ENCODE measurements at places on chromosomes 2 and 18.

- DNase-seq: no peak
Measured at GRCh38 chr18:36377626-36378025, 80.1 kb downstream of the FHOD3 start.

DNA sequence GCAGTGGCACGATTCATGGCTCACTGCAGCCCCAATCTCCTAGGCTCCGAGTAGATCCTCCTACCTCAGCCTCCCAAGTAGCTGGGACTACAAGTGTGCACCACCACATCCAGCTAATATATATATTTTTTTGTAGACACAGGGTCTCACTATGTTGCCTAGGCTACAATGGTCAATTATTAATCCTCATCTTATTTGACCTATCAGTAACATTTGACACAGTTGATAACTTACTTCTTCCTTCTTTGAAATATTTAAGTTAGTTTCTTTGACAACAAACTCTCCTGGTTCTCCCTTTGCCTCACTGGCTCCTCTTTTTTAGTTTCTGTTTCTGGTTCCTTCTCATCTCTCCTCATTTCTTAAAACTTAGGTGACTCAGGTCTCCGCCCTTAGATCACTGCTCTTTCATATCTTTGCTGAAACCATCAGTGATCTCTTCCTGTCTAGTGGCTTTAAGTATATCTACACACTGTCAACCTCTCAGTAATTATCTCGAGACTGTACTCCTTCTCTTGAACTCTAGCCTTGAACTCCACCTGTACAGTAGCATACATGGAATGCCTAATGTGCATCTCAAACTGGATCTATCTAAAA, 11.5 kb downstream of the PGAP1 start:
- DNase-seq: no peak

DNA sequence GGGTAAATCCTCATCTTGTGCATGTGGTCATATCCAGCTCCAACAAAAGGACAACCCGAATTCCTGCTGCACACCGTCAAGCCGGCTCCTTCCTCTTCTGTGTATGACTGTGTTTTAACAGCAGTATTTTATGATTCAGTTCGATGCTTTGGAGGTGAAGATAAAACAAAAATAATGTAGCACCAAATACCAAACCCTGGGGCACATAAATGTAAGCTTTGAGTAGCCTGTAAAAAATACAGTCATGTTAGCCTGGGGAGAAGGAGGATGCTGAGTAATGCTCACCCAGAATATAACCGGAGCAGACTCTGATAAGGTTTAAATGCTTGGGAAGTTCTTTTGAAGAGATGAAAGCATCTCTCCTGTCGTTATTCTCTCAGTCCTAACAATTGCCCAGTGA, 225.0 kb downstream of the SUCLG1 start:
- DNase-seq: no peak

GRCh38 chr2:223976635-223977226, 19.5 kb downstream of the MRPL44 start:
- no peak for DNase-seq

GRCh38 chr2:26644188-26644835, 3.1 kb upstream of the CIB4 start:
- no peak for DNase-seq

- no peak for DNase-seq
Measured at GRCh38 chr2:38875227-38875575, 533 bp downstream of the DHX57 start.

DNA sequence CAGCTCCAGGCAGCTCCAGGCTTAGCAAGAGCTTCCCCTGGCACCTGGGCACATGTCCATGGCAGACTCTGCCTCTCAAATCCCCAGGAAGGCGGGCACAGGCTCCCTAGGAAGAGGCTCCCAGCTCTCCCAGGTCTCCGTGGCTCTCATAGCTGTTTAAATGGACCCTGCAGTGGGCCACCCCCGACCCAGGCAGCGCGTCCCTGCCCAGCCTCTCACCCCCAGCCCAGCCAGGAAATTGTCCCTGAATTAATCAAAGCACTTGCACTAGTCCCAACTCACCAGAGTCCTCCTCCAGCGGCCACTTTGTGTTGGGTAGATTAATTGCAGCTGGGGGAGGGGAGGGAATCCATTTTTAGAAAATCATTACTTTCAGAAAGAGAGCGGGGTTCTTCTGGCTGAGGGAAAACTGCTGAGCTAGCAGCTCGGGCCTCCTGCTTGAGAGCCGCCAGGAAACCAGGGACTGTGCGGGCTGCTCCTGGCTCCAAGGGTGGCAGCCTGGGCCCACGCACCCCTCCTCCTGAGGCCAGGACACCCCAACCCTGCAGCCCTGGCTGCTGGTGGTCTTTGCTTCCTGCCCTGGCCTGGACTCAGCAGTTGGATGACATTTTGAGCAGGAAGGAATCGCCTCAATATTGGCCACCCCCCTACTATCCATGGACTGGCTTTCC, 36.0 kb downstream of the SMAD7 start:
- no peak for DNase-seq

GRCh38 chr2:153606623-153607022, 128.1 kb upstream of the RPRM start:
- no peak for DNase-seq

DNA sequence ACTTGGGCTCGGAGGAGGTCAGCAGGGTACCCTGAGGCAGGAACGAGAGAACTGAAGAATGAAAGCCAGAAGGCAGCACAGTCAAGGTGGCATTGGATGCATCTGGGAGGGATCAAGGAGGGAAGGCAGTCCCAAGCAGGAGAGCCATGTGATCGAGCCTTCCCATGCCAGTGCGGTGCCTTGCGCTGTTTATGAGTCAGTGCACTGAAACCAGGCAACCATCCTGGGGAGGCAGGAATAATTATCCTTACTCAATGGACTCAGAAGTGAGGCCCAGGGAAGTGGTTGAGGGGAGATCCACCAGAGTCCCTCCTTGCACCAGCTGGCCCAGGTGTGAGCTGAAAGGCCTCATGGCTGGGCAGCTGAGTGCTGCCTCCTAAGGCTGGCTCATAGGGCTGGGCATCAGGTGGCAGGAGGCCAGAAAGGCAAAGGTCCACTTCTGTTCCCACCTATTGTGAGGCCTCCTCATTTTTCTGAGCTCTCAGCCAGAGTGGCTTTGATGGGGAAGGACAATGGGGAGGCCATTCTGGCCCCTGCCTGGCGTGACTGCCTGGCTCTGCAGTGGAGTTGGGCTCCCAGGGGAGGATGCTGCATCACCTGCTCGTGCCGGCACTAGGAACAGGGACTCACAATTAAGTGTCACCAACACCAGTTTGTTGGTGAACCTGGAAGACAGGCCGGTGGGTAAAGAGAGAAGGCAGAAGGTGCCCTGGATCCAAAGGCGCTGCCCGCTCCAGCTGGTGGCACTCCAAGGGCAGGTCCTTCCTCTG, 82.3 kb downstream of the TFCP2L1 start:
- DNase-seq: no peak

- DNase-seq: no peak
Measured at GRCh38 chr2:215357660-215358059, 45.8 kb downstream of the ATIC start.

- DNase-seq: no peak
Measured at GRCh38 chr18:9000733-9001132, 101.8 kb upstream of the NDUFV2 start.

DNA sequence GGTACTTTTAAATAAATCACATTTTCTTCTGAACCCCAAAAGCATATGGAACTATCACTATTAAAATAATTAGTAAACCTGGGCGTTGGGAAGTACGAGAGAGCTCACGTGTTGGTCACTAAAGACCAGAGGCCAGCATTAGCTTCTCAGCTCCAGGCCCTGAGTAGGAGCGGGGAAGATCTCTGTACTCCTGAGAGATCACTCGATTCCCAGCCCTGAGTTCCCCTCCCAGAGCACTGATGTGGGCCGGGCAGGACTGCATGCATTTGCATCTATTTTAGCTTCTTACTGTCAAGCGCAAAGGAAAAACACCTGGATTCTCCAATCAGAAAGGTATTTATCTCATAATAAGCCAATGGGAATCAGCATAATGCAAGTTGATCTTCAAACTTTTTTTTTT, 6.2 kb downstream of the PXDN start:
- DNase-seq: no peak

DNA sequence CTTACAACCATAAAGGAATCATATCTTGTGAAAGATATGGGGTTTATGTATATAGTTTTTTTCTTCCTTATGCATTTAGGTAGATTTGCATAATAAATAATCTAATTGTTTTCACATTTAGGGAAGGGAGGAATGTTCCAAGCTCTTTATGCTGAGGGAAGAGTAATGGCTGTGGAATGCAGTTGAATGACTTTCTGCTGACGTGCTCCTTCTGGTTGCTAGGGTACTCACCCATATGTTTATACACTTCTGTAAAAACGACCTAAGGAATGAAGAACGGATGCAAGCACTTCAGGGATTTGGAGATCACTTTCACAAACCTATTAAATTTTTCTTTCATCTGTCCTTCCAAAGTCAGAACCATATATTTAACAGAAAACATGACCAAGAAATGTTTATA, 29.2 kb upstream of the PPP4R1 start:
- DNase-seq: no peak

GRCh38 chr18:13500227-13500865, 226.0 kb downstream of the FAM210A start:
- no peak for DNase-seq

- DNase-seq: no peak
Measured at GRCh38 chr2:124805060-124805459, 780.0 kb downstream of the CNTNAP5 start.

DNA sequence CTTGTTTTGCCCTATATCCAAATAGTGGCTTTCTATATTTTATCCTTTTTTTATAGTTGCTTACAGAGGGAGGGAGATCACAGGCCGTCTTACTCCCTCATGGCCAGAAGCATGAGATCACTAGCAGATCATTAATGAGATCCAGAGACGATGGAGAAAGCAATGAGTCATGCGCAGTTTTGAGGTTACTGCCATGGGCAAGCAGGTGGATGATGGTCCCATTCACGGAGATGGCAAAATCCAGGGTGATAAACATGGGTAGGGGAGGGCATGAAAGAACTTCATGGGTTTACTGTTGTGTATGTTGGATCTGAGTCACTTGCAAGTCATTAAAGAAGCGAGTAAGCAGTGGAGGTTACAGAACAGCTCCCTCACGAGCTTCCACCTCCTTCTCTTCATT, 60.4 kb downstream of the C18orf63 start:
- no peak for DNase-seq

- no peak for DNase-seq
Measured at GRCh38 chr2:27369471-27370025, 590 bp downstream of the EIF2B4 start.

GRCh38 chr18:25102662-25103061, 249.3 kb downstream of the ZNF521 start:
- no peak for DNase-seq

- DNase-seq: no peak
Measured at GRCh38 chr2:186590350-186590758, 498 bp downstream of the ITGAV start.

DNA sequence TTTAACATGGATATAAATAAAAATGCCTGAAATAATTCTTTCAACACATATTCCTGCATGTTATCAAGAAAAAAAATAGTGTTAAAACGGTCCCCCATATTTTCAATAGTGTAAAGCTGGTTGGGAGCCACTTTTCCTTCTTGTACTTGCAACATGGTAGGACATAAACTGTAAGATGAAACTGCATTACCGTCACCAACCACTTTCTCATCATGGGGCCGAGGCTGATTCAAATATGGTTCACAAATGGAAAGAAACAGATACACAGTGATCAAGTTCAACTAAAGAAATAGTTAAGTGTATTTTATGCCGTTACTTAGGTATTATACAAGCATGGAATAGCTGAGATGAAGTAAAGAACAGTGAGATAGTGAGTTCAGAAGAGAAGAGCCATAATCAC, 360.7 kb downstream of the ZEB2 start:
- DNase-seq: no peak

DNA sequence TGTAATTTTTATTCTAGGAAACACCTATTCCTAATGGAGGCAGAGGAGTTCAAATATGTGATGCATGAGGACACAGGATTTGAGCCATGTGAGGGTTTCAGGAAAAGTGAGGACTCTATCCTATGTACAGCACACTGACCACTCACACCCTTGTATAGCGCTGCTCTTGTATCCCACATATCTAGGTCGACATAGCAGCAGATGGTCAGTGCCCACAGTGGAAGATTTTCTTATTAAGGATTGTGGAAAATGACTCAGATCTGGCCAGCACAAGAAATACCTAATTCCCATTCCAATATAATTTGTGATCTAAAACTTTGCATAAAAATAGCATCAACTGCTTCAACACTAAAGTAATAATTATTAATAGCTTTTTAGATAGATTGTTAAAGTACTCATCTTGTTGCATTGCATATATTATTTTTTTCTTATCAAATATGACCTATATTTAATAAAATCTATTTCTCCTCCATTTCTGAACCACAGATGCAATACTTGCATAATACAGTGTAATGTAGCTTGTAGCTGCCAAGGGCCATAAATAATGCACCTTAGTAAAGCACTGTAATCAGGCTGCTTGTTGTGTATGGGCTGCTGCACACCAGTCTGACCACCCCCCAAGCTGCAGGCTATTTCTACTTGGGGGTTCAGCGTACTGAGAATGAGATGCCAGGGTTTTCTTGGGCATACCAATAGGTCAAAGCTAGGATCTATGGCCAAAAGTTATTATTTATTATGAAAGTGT, 442.2 kb upstream of the CWC22 start:
- DNase-seq: no peak

DNA sequence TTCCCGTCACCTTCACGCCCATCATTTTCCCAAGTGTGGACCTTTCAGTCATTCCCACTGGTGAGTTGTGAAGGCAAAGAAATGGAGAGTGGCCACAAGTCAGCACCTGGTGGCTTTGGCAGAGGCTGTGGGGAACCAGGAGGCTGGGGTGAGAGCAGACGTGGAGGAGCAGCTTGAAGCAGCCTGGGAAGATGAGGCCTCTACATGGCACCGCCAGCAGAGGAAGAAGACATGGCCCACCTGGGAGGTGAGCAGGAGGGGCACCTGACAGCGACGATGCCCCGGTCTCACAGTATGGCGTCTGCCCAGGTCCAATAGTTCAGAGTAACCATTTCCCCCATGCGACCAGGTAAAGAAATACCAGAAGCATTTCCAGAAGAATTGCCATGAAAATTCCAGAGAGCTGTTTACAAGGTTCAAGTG, 69.0 kb downstream of the TPO start:
- no peak for DNase-seq

DNA sequence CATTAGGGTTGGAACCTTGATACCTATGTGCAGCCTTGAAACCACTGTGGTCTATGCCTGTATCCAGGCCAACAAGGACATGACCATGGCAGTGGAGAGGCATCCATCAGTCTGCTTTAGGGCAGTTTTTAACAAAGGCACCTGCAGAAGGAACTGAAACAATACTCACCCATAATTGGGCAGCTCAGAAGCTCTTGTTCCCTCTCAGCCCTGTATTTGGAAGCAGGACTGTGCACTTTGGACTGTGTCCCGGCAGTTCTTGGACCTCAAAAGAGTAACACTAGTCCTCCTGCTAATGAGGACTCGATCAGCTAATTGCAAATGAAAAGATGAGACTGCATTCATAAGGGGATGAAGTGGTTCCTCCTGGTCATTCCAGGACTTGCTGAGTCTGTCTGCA, 500.2 kb upstream of the TNP1 start:
- DNase-seq: no peak

GRCh38 chr2:10688921-10689807, 611 bp downstream of the NOL10 start:
- DNase-seq: no peak

Data from stimulated activated CD4-positive, alpha-beta T cell treated with anti-CD3 and anti-CD28 coated beads, TNF-alpha, amount 100 ng/mL, for 1 hour (primary cell).